ENCODE measurements at places on chromosomes 7 and 10. TPM values are rescaled to one million over a fixed set of nuclear protein-coding genes. Genes with fewer than 3 reads are reported as not detected.

DNA sequence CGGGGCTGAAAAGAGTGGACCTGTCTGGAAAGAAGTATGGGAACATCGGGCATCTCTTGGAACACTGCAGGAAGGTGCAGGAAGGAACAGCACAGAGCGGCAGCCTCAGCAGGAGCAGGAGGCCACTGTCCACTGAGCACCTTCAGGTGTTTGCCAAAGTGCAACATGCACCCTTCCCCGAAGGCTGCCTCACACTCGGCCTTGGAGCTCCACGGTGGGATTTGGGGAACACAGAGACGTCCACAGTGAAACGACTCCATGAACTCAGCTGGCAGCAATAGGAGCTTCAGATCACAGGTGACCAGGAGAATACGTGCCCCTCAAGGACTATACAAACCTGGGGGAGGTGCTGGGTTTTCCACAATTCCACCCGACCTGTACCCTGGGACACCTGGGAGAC, 140.3 kb upstream of the RET start:
- DNase-seq: no peak

GRCh38 chr7:22972207-22972606, 41.7 kb downstream of the HYCC1 start:
- no peak for DNase-seq

The SFTPA2 gene
- not detected for total RNA-seq

DNA sequence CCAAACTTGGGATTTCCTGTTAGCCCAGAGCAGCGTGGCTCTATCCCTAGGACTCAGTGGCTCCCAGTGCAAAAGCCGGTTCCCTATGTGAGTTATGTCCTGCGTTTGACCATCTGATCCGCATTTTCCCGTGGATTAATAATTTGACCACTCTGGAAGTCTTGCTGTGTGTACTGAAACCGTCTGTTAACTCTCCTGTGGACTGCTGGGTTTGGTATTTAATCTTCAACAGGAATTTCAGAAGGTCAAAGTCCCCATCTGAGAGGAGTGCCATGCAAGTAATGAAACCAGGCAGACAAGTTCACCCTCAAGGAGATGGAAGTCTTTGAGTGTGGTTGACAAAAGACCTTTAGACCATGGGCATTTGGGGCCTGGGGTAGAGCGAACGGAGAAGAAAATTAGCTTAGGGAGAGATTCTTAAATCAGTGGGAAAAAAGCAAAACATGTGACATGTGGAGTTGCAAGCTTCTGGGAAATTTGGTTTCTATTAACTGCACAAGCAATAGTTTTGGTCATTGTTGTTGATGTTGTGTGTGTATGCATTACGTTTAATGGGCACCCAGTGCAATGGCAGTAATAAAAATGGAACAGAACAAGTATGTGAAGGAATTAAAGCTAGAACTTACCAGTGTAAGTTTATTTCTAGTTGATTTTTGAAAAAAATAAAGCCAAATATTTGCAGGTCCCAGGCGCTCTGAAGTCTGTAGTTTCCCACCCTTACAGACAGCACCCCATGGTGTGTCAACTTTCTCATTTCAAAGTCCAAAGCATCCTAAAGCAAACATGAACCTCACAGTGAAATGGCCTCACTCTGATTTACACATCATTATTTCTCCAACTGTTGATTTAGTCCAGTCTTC, 38.2 kb downstream of the LYZL1 start:
- DNase-seq: no peak

GRCh38 chr7:151186640-151187408, at the start of gene ASB10:
TSS of gene ASB10 (minus strand) at chr7:151187250. CDS start at chr7:151187130, 120 bp downstream.
- DNase-seq: no peak

The GCK gene
- 2.8 TPM for total RNA-seq

DNA sequence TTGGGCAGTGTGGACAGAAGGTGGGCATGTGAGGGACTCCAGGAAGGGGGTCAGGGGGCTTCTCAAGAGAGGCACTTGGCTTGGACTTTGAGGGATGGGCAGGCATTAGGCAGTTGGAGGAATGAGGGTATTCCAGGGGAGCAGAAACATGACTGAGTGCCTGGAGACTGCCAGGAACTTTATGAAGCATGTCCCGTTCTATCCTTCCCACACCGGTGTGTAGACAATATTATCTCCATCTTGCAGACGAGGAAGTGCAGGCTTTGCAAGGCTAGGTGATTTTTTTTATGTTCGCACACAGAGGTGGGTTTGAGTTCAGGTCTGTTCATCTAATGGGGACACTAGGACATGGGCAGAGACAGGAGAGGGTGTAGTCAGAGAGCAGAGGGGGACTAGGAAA, 162.7 kb downstream of the RPS24 start:
- no peak for DNase-seq

The CLRN3 gene
- not detected for total RNA-seq

- DNase-seq: no peak
Measured at GRCh38 chr7:44893710-44894234, 8.4 kb upstream of the PURB start.

DNA sequence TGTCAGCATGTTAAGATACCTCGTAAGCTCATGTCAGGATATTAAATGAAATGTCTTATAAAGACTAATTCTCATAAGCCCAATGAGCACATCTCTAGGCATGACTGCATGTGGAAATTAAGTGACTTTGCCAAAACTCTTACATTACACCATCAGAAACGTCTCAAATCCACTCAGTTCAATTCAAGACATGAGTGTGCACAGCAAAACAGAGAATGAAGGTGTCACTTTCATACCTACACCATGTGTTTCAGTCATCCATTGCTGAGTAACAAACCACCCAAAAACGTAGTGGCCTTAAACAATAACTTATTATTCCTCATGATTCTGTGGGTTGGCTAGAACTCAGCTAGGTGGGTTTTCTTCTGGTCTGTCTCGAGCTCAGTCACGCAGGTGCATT, 99.8 kb downstream of the ATE1 start:
- no peak for DNase-seq

DNA sequence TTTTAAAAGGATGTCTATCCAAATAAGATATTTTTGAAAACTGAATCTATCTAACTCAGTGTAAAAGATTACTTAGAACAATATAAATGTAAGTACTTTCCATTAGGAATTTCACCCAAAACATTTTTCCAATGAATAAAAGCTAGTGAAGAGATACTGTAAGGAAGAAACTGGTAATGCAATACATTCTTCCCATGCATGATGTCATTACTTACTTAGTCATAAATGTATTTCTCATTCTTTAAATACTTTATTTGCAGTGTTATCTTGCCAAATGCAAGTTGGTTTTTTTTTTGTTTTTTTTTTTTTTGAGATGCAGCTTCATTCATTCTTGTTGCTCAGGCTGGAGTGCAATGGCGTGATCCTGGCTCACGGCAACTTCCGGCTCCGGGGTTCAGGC, 265.6 kb downstream of the PHF14 start:
- no peak for DNase-seq

The ZP3 gene
- 6.9 TPM for total RNA-seq

- peak; percentile 72 for DNase-seq
Measured at GRCh38 chr7:130071701-130072622, 1.6 kb downstream of the KLHDC10 start.

GRCh38 chr7:152081088-152081487, 55.6 kb downstream of the GALNT11 start:
- DNase-seq: no peak

GRCh38 chr10:77032188-77032570, 605.4 kb downstream of the KCNMA1 start:
- no peak for DNase-seq

The TMEM178B gene
- 1.1 TPM for total RNA-seq

- DNase-seq: peak; percentile 32
Measured at GRCh38 chr7:158283016-158283974, 304.3 kb downstream of the PTPRN2 start.

GRCh38 chr7:13327669-13328068, 640.2 kb downstream of the ARL4A start:
- no peak for DNase-seq

- peak; percentile 26 for DNase-seq
Measured at GRCh38 chr7:466465-467191, 53.0 kb downstream of the PDGFA start.

- DNase-seq: peak; percentile 78
Measured at GRCh38 chr10:43338117-43338516, 33.3 kb upstream of the FXYD4 start.

The NUP42 gene
- 50.0 TPM for total RNA-seq

- no peak for DNase-seq
Measured at GRCh38 chr7:23475576-23475839, 5.2 kb upstream of the IGF2BP3 start.

The C10orf53 gene
- total RNA-seq: not detected

GRCh38 chr7:64997927-64998391, 7.1 kb upstream of the ZNF117 start:
- peak; percentile 22 for DNase-seq

GRCh38 chr10:110113670-110114337, 93.6 kb upstream of the MXI1 start:
- no peak for DNase-seq

DNA sequence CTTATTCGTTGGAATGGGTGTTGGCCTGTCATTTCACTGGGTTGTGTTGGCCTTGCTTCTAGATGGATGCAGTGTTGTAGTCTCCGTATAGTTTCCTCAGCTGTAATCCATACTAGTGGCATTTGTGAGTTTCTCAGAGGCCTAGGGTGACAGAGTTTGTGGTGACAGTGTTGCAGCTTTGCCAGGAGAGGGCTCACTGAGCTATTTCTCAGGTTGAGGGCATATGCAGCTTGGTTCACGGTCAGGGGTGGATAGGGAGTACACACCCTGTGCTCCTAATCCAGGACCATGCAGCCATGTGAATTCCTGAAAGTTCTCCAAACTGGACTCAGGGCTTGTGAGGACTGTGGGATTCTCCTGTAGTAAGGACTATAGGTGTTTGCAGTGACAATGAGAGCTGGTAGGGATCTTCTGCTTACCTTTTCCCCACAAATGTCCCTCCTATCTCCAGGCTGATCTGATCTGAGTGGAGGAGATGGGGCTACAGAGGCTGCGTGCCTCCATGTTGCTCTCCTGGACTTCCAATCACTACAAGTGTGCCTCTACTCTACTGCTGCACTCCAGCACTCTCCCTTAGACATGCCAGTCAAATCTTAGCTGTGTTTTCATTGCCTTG, 229.0 kb downstream of the STK31 start:
- peak; percentile 55 for DNase-seq

The CCDC3 gene
- total RNA-seq: 0.73 TPM

GRCh38 chr10:58641095-58641531, 128.4 kb downstream of the BICC1 start:
- peak; percentile 12 for DNase-seq

GRCh38 chr10:26799342-26799741, 61.4 kb downstream of the ABI1 start:
- no peak for DNase-seq

GRCh38 chr7:1496531-1497292, 7.5 kb downstream of the INTS1 start:
- no peak for DNase-seq

GRCh38 chr10:124619195-124619594, 125.0 kb downstream of the FAM53B start:
- no peak for DNase-seq

DNA sequence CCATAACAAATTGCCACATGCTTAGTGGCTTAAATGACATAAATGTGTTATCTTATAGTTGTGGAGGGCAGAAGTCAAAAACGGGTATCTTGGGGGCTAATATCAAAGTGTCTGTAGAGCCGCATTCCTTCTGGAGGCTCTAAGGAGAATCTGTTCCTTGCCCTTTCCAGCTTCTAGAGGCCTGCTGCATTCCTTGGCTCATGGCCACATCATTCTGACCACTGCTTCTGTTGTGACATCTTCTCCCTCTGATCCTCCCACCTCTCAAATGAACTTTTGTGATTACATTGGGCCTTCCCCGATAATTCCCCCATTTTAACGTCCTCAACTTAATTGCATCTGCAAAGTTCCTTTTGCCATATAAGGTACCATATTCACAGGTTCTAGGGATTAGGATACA, 76.1 kb downstream of the CYP26A1 start:
- DNase-seq: no peak

- DNase-seq: no peak
Measured at GRCh38 chr7:11895337-11895736, 63.3 kb upstream of the THSD7A start.

DNA sequence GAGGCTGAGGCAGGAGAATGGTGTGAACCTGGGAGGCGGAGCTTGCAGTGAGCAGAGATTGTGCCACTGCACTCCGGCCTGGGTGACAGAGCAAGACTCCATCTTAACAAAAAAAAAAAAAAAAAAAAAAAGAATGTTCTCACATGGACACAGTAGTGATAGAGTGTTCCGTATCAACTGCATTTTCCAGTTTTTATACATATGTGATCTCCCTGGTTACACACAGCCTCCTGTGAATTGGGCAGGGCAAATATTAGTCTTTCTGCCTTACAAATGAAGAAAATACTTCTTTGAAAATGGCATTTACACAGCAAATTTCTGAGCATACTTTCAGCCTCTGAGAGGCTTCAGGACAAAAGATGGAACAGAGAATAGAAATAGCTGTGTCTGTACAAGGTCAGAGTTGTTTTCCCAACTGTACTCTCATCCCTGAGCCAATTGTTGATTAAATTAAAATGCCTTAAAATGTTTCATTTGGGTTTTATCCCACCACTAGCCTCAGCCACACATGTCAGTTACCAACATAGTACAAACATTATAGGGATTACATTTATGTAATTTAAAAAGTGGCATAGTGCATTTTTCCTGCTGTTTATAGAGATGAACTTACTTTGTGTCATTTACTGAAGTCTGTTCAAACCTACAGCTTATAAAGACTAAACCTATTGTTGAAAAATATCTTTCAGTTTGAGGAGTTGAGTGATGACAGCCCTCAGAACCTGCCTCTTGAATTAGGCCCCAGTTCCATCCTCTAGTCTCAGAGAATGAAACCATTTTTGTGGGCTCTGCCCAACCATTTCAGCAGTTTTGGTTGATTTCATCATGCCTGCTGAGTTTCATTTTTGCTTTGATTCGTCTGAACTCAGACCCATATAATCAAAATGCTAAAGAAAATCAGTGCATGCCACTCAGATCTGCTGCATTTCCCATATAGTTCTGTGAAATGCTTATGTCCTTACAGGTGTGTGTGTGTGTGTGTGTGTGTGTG, 609.4 kb upstream of the C7orf33 start:
- no peak for DNase-seq

Measured in H7 (cell line).